ENCODE measurements at places on chromosomes 7 and 10.

DNA sequence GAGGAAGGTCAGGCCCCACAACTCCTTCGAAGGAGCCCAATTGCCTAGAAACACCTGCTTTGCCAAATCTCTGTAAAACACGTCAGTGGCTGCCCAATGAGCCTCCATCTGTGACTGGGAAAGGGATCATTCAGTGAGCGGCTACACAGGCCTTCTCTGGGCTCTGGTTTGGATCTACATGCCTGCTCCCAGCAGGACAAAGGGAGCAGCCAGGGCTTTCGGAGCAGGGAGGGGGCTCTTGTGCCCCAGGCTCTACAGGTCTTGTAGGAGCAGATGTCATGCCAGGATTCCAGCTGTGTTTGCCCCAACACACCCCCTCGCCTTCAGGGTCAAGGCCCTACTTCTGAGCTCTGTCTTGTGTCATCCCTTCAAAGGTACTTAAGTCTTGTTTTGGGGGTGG lies 73.5 kb downstream of the CLEC2L start:
- no peak for DNase-seq

DNA sequence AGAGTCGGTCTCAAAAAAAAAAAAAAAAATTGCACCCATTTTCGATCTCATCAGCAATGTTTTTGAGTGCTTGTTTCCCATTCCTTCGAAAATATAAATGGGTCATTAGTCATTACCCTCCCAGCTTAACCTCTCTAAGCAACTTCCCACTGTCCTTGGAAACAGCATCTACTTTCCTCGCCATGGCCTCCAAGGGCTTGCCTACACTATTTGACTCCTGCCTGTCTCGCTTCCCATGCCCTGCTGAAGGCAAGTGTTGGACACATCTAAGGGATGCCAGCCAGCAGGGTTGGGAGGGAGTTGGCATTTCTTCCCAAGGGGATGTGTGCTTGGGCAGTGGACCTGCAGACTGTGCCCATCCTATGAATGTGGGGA lies 12.7 kb upstream of the RHBDD2 start:
- DNase-seq: no peak

DNA sequence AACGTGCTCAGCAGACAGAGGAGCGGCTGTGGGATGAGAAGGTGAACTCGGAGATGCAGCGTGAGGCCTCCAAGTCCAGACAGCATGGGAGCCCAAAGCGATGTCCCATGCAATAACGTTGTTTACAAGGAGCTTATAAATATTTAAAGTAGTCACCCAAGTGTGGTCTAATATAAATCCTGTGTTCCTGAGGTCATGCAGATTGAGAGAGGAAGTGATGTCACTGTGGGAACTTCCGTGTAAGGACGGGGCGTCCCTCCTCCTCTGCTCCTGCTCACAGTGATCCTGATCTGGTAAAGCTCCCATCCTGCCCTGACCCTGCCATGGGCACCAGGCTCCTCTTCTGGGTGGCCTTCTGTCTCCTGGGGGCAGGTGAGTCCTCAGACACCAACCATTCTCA lies 94.7 kb upstream of the PRSS58 start:
- peak; percentile 46 for DNase-seq

DNA sequence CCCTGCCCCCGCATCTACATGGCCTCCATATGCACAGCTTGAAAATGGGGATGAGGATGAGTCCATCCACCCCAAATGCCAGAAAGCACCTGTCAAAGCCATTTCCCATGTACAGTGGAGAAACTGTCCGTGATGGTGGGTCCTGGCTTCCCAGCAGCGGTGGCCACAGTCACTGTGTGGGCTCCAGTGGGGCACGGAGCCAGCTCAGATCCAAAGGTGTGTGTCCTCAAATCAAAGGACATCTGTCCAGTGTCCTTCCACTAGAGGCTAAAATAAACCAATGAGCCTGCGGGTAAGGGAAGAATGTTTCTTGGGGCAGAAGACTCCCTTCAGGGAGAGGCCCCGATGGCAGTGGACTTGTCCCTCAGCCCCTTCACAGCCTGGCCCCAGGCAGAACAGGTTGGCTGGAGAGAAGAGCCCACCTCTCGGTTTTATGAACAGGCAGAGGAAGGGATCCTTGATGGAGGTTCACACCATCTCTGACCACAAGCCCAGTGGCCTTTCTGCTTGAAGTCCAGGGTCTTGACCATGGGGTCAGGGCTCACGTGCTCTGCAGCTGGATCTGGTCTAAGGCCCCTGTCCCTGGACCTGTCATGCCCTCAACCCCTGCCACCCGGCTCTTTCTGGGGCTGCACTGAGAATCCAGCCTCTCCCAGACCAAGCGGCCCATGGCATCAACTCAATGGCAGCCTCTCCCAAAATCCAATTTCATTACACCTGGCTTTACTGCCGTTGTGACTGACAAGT lies 106.9 kb downstream of the TCERG1L start:
- no peak for DNase-seq

- DNase-seq: no peak
Measured at GRCh38 chr10:43700306-43700705, 51.6 kb upstream of the ZNF32 start.

- no peak for DNase-seq
Measured at GRCh38 chr7:113731571-113731970, 187.2 kb downstream of the PPP1R3A start.

DNA sequence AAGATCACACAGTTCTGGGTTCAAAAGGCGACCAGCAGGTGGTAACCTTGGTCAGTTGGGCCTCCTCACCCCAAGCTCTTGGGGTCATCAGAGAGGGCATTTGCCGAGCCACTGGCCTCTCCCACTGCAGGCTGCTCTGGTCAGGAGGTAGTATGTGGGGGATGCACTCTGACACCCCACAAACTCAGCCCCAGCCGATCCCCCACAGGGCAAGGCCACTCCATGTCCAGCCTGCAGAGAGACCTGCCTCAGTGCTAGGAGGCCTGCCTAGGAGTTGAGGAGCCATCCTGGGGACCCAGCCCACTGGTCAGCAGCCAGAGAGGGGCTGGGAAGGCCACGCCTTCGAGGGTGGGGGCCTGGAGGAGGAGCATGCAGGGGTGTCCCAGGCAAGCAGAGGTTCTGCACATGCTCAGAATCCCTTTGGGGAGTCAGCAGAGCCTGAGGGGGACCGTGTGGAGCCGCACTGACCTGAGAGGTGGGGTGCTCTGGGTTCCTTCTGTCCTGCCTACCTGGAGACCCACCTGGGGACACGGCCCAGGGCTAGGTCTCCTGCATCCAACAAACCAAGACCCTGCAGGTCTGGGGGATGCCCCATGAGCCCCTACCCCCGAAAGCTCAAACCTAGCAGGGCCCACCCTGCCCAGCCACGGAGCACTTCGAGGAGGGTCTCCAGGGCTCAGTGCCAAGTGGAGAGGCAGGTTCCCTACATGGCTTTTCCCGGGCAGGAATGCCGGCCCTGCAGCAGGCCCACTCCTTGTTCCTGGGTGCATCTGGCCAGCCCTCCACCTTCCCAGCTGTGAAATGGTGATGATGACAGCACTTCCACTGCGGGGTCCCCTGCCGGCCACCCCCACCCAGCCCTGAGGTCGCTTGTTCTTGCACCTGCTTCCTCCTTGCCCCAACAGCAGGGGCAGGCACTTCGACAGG lies 58.5 kb downstream of the RASGEF1A start:
- DNase-seq: peak; percentile 1

GRCh38 chr10:21520949-21521348 lies 4.5 kb downstream of the SKIDA1 start:
- DNase-seq: no peak

- DNase-seq: peak; percentile 63
Measured at GRCh38 chr10:86411281-86411841, 44.8 kb upstream of the GRID1 start.
